ENCODE measurements at places on chromosomes 6 and 20. TPM values are rescaled to one million over a fixed set of nuclear protein-coding genes. Genes with fewer than 3 reads are reported as not detected.

Gene ATG5
- 52.7 TPM for total RNA-seq

Gene MCM8
- 3.3 TPM for total RNA-seq

Gene TUBB1
- total RNA-seq: not detected

Gene SMOC2
- total RNA-seq: not detected

Gene OR2H2
- total RNA-seq: not detected

Gene LY6G6D
- total RNA-seq: not detected

Gene EFCAB8
- under 0.01 TPM for total RNA-seq

Gene SSTR4
- total RNA-seq: not detected

Gene MLN
- not detected for total RNA-seq

Gene SRPK1
- 36.3 TPM for total RNA-seq

Gene OTOR
- total RNA-seq: not detected

Gene MROH8
- 0.65 TPM for total RNA-seq

Gene GPSM3
- 6.2 TPM for total RNA-seq

Gene CENPQ
- 2.0 TPM for total RNA-seq

Gene PAX1
- total RNA-seq: not detected

Gene F13A1
- not detected for total RNA-seq

Gene SIRPG
- not detected for total RNA-seq

Measured in lung microvascular endothelial cell (primary cell).